ENCODE measurements at places on chromosomes 11 and 22. TPM values are rescaled to one million over a fixed set of nuclear protein-coding genes. Genes with fewer than 3 reads are reported as not detected.

- H3K4me1 ChIP-seq = no peaks in the 10 kb centered on the region
- peaks cover 21% of the 10 kb centered on the region for H3K36me3 ChIP-seq
- no peaks in the 10 kb centered on the region for H3K27me3 ChIP-seq
- H3K27ac ChIP-seq = no peak overlapping the region
- no peak overlapping the region for H3K4me3 ChIP-seq
Observed at GRCh38 chr11:71235719-71236118, 16.7 kb downstream of the SHANK2 start.

- no peaks in the 10 kb centered on the region for H3K36me3 ChIP-seq
- no peaks in the 10 kb centered on the region for H3K27me3 ChIP-seq
- H3K27ac ChIP-seq = no peak overlapping the region
- no peak overlapping the region for H3K4me3 ChIP-seq
Observed at GRCh38 chr11:520428-521176, 13.6 kb upstream of the RNH1 start.

The ALX4 gene
- polyA plus RNA-seq = 0.13 TPM

GRCh38 chr11:113628912-113629311 lies 77.2 kb downstream of the TMPRSS5 start:
- H3K4me1 ChIP-seq = no peaks in the 10 kb centered on the region
- H3K4me3 ChIP-seq = no peak overlapping the region
- H3K27ac ChIP-seq = no peak overlapping the region
- DNase-seq = no peak

The SYT13 gene
- polyA plus RNA-seq = 25.5 TPM

The PNPLA5 gene
- polyA plus RNA-seq = not detected

GRCh38 chr11:106061249-106061784 lies 15.8 kb downstream of the KBTBD3 start:
- H3K36me3 ChIP-seq = peaks cover 3% of the 10 kb centered on the region
- no peak overlapping the region for H3K27ac ChIP-seq
- no peaks in the 10 kb centered on the region for H3K4me1 ChIP-seq
- no peaks in the 10 kb centered on the region for H3K27me3 ChIP-seq
- no peak overlapping the region for H3K4me3 ChIP-seq
- DNase-seq = no peak

DNA sequence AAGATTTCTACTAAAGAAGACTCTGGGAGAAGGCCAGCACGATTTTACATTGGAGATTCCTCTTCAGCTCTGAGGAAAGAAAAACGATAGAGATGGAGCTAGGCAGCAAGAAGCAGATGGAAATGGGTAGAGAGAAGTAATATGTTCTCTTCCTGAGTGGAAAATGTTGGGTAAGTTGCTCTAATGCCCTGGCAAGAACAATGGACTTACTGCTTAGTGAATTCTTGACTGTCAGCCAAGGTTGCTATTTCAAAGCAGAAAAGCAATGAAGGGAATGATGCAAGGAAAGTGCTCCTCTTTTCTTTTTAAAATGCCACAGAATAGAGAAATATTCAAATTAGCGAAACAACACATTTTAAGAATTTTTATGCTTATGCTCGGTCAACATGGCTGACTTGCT lies 38.4 kb upstream of the CWF19L2 start:
- no peaks in the 10 kb centered on the region for H3K27me3 ChIP-seq
- no peaks in the 10 kb centered on the region for H3K4me1 ChIP-seq
- no peak overlapping the region for H3K27ac ChIP-seq
- DNase-seq = no peak
- no peaks in the 10 kb centered on the region for H3K36me3 ChIP-seq
- no peak overlapping the region for H3K4me3 ChIP-seq

DNA sequence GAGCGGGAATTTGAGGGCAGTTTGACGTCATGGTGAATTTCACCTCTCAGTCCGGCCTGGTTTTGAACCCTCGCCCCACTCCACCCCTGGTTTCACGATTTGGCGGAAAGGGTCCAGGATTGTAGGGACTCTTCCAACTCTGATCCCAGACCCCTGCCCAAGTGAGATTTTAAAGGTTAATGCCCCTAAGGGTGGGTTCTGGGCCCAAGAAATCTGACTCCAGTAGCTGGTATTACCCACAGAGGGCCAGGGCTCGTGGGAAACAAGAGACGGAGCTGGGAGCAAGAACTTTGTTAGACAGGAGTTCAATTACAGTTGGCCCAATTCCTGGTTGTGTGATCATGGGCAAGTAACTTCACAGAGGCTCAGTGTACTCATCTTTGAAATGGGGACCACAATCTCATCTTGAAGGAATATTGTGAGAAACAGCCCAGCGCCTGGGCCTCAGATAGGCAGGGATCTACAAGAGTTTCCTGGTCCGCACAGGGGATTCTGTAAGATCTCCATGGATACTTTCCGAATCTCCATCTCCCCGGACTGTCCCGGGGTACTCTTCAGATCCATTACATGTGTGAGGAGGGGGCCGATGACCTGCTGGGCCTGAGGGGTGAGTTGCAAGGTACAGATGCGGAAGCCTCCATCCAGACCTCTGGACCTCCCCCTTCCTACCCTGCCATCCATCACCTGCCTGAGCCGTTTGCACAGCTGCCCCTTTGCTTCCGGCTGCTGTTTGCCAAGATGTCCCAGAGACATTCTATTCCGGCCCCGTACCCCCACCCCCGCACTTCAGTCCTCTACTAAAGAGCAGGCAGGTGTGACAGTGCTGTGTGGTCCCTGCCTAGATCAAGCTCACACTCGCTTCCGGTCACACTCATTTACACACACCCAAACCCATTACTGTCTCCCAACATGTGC lies 687 bp upstream of the CALCA start:
- H3K36me3 ChIP-seq = no peaks in the 10 kb centered on the region
- no peak for DNase-seq
- H3K4me1 ChIP-seq = peaks cover 15% of the 10 kb centered on the region
- no peak overlapping the region for H3K27ac ChIP-seq
- no peak overlapping the region for H3K4me3 ChIP-seq

GRCh38 chr11:18046116-18046777 lies at the start of gene TPH1:
TPH1 (minus strand) TSS chr11:18046269; CDS start chr11:18040762, 5,507 bp downstream.
- DNase-seq = peak; percentile 39
- no peaks in the 10 kb centered on the region for H3K36me3 ChIP-seq
- no peaks in the 10 kb centered on the region for H3K4me1 ChIP-seq

The MMP13 gene
- 0.07 TPM for polyA plus RNA-seq

GRCh38 chr11:20308601-20309000 lies 54.9 kb upstream of the HTATIP2 start:
- no peaks in the 10 kb centered on the region for H3K4me1 ChIP-seq
- no peak overlapping the region for H3K27ac ChIP-seq
- peaks cover 12% of the 10 kb centered on the region for H3K27me3 ChIP-seq
- no peak overlapping the region for H3K4me3 ChIP-seq

- H3K36me3 ChIP-seq = no peaks in the 10 kb centered on the region
- no peak overlapping the region for H3K4me3 ChIP-seq
- H3K4me1 ChIP-seq = no peaks in the 10 kb centered on the region
- DNase-seq = no peak
- H3K27me3 ChIP-seq = no peaks in the 10 kb centered on the region
- H3K27ac ChIP-seq = no peak overlapping the region
Observed at GRCh38 chr11:132448334-132448995, 1078.0 kb downstream of the NTM start.

DNA sequence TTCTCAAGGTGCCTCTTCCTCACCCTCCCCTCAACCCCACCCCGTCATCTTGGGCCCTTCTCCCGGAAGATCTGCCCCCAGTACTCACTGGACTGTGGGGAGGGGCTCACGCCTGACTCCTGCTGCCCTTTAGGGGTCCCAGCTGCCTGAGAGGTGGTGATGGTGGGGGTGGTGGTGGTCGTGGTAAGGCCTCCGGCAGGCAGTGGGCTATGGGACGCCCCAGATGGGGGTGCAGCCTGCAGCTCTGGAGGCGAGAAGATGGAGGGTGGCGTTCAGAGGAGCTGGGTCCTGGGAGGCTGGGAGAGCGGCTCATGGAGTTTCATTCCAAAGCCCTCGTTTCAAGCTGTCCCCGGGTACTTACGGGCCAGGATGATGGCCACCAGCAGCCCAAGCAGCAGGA lies 820 bp downstream of the MFRP start:
- no peaks in the 10 kb centered on the region for H3K36me3 ChIP-seq
- no peak overlapping the region for H3K27ac ChIP-seq
- H3K4me3 ChIP-seq = no peak overlapping the region
- no peak for DNase-seq
- H3K27me3 ChIP-seq = peaks cover 11% of the 10 kb centered on the region
- H3K4me1 ChIP-seq = peaks cover 9% of the 10 kb centered on the region

DNA sequence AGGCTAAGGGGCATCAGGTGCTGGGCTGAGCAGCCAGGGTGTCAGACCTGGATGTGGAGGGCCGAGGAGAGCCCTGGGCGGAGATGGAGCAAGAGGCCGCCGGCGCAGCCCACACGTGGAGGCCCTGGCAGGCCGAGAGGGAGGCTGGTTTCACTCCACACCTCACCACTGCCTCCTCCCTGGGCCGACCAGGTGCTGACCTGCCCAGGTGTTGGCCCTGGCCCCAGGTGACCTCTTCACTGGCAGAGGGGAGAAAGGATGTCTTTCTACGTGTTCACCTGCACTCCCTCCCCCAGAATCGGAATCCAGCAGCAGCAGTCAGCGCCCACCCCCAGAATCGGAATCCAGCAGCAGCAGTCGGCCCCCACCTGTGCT lies 781 bp downstream of the ANO9 start:
- H3K4me3 ChIP-seq = peak overlapping the region; percentile 72
- DNase-seq = no peak
- H3K4me1 ChIP-seq = peaks cover 57% of the 10 kb centered on the region
- H3K27me3 ChIP-seq = no peaks in the 10 kb centered on the region
- H3K27ac ChIP-seq = peak overlapping the region; percentile 72

- H3K27ac ChIP-seq = no peak overlapping the region
- H3K36me3 ChIP-seq = no peaks in the 10 kb centered on the region
- no peak for DNase-seq
- no peaks in the 10 kb centered on the region for H3K4me1 ChIP-seq
- no peak overlapping the region for H3K4me3 ChIP-seq
- no peaks in the 10 kb centered on the region for H3K27me3 ChIP-seq
Observed at GRCh38 chr11:22884217-22884616, 23.9 kb upstream of the CCDC179 start.

- no peak overlapping the region for H3K4me3 ChIP-seq
- H3K4me1 ChIP-seq = no peaks in the 10 kb centered on the region
- peaks cover 2% of the 10 kb centered on the region for H3K36me3 ChIP-seq
- H3K27me3 ChIP-seq = no peaks in the 10 kb centered on the region
- DNase-seq = no peak
- no peak overlapping the region for H3K27ac ChIP-seq
Observed at GRCh38 chr11:70836071-70836470, 416.3 kb downstream of the SHANK2 start.

- H3K27ac ChIP-seq = no peak overlapping the region
- DNase-seq = no peak
- no peaks in the 10 kb centered on the region for H3K27me3 ChIP-seq
- no peaks in the 10 kb centered on the region for H3K36me3 ChIP-seq
- H3K4me1 ChIP-seq = no peaks in the 10 kb centered on the region
Observed at GRCh38 chr22:47259990-47260389, 497.5 kb downstream of the TBC1D22A start.

DNA sequence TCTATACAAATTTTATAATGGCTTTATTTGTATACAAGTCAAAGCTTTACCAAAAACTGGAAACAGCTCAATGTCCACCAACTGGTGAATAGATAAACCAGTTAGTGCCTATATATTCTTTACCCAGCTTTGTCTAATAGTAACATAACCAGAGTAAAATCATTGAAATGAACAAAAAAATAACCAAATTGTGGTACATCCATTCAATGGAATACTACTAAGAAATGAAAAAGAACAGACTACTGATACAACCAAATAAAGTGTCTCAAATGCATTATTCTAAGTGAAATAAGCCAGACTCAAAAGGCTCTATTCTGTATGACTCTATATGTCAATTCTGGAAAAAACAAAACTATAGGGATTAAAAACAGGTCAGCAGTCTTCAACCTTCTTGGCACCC lies 40.9 kb upstream of the LDLRAD3 start:
- no peak overlapping the region for H3K27ac ChIP-seq
- H3K27me3 ChIP-seq = no peaks in the 10 kb centered on the region
- H3K4me3 ChIP-seq = no peak overlapping the region

DNA sequence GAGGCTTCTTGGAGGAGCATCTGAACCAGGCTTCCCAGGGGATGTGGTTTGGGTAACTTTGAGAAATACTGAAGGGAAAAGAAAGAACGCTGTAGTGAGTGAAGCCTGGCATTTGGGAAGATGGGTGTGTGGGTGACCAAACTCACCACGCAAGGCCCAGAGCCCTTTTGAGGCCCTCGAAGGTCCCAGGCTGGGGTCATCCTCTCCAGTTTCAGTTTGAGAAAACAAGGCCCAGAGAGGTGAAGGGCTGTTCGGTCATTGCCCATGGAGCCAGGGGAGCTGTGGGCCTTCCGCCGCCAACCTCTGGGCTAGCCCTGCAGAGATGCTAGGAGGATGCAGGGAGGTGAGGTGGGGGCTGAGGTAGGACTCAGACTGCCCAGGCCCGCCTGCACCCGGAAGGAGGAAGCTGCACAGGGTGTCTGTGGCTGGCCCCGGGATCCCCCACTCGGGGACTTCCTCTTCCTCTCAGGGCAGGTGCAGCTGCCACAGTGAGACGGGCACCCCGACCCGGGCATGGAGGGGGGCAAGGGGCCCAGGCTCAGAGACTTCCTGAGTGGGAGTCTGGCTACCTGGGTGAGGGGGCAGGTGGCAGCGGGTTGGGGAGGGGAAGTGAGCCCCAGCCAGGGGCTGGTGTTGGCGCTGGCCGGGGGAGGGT lies at the start of gene CCDC88B:
Gene CCDC88B (plus strand): TSS at position 451 of the 655 bp plus-strand sequence. CDS start 63 bp downstream, at position 514.
- H3K36me3 ChIP-seq = no peaks in the 10 kb centered on the region
- H3K4me1 ChIP-seq = peaks cover 36% of the 10 kb centered on the region
- peaks cover 16% of the 10 kb centered on the region for H3K27me3 ChIP-seq
- no peak for DNase-seq
- no peak within 1 kb of the TSS for H3K4me3 ChIP-seq

- DNase-seq = peak; percentile 88
- H3K27ac ChIP-seq = peak overlapping the region; percentile 82
- no peaks in the 10 kb centered on the region for H3K36me3 ChIP-seq
- H3K27me3 ChIP-seq = peaks cover 3% of the 10 kb centered on the region
Observed at GRCh38 chr11:57639321-57640067, 10.2 kb downstream of the YPEL4 start.

DNA sequence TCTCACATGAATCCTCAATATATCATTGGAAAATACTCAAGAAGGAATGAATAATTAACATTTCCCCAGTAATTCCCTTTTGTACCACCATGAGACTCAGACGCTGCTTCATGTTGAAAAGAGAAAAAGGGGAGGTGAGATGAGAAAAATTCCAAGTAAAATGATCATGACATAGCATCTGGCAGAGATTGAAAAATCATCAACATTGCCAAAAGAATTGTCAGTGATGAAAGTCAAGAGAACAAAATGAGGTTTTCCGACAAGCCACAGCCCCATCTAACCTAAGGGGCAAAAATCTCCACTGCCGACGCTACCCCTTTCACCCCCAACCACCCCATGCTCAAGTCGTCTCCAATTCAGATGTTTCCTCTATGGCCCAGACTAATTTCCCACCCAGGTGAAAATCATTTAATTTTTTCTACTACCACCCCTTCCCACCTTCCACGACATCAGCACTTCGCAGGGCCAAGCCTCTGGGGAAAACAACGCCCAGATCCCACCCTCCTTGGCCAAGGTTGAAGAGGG lies 1.2 kb downstream of the RAB6A start:
- peak overlapping the region; percentile 97 for H3K4me3 ChIP-seq
- DNase-seq = no peak
- peaks cover under 1% of the 10 kb centered on the region for H3K4me1 ChIP-seq
- no peaks in the 10 kb centered on the region for H3K27me3 ChIP-seq
- H3K27ac ChIP-seq = peak overlapping the region; percentile 97

- no peaks in the 10 kb centered on the region for H3K4me1 ChIP-seq
- peaks cover 9% of the 10 kb centered on the region for H3K27me3 ChIP-seq
- no peak for DNase-seq
- H3K36me3 ChIP-seq = no peaks in the 10 kb centered on the region
Observed at GRCh38 chr11:64457416-64458010, 98.6 kb downstream of the RPS6KA4 start.

GRCh38 chr11:86303257-86303656 lies 1.2 kb downstream of the HIKESHI start:
- no peaks in the 10 kb centered on the region for H3K4me1 ChIP-seq
- no peaks in the 10 kb centered on the region for H3K27me3 ChIP-seq
- DNase-seq = no peak
- no peak overlapping the region for H3K27ac ChIP-seq
- peak overlapping the region; percentile 96 for H3K4me3 ChIP-seq

The IL10RA gene
- 8.6 TPM for polyA plus RNA-seq
